ENCODE measurements at places on chromosomes 3 and 15.

DNA sequence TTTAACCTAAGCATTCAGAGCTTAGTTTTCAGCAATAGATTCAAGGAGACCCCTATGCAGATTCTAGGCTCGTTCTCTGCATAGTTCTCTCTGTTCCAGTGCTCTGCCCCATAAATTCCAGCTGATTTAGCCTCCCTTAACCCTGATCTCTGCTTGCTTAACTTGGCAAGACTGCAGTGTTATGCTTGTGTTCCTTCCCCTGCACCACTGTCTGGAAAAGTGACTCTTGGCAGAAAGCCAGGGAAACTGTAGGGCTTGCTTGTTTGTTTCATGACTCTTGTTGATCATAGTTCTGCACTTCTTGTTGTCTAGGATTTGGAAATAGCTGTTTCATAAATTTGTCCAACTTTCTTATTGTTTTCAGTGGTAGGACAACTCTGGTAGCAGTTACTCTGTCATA, 40.1 kb downstream of the ANAPC13 start:
- DNase-seq = no peak

DNA sequence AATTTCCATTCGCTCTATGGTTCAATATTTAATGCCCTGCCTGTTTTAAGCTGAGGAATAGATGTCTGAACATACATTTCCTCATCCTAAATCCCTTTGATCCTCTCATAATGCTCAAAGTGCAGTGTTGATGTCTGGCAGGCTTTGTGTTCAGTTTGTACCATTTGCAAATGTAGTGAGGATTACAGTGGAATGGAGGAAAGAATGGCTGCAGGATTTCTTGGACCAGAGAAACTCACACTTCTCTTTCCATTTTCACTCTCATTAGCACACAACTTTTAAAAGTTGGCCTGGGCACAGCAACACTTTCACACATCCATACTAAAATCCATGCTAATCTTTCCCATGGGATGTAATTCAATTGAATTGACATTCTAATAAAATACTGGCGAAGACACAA, 28.6 kb upstream of the THRB start:
- no peak for DNase-seq

DNA sequence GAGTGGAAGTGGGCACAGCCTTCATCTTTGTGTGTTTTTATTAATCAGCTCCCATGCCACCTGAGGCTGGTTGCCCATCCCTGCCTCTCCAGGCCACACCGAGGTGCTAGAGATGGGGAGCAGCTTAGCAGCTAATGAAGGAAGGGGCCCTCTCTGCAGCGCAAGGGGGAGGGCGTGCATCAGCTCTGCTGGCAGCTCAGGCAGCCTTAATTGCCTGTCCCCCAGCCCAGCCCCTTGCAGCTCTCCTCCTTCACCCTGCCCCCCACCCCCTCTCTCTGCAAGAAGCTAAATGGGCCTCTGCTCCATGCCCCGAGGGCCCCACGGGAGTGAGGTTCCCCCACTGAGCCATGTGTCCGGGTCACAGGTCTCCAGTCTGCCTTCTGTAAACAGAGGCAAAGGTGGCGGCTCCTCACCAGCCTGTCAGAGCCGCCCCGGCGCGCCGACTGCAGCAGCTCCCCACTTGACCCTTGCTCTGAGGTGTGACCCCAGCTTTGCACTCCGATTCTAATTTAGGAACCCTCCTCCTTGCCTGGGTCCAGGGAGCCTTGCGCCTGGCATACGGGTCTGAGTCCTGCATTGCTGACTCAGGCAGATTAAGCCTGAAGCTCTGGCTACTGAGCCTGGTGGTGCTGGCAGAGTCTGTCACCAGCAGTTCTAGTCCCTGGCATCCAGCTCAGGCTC, 27.9 kb upstream of the NTRK3 start:
- DNase-seq = no peak

DNA sequence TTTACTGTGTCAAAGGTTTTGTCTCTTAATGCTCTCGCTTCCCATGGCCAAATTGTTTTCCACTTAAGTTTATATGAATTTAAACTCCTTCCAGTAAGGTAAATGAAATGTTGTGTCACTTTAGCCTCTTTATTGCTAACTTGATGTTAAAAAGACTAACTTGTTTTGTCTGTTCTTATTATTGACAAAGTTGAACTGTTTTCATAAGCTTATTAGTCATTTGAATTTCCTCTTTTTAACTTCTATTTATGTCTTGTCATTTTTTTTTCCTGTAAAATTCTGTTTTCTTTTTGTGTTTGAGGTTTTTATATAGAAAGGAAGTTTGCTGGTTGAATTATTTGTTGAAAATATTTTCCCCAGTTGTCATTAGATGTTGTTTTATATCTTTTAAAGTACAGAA, 25.8 kb downstream of the FAM98B start:
- DNase-seq = no peak

DNA sequence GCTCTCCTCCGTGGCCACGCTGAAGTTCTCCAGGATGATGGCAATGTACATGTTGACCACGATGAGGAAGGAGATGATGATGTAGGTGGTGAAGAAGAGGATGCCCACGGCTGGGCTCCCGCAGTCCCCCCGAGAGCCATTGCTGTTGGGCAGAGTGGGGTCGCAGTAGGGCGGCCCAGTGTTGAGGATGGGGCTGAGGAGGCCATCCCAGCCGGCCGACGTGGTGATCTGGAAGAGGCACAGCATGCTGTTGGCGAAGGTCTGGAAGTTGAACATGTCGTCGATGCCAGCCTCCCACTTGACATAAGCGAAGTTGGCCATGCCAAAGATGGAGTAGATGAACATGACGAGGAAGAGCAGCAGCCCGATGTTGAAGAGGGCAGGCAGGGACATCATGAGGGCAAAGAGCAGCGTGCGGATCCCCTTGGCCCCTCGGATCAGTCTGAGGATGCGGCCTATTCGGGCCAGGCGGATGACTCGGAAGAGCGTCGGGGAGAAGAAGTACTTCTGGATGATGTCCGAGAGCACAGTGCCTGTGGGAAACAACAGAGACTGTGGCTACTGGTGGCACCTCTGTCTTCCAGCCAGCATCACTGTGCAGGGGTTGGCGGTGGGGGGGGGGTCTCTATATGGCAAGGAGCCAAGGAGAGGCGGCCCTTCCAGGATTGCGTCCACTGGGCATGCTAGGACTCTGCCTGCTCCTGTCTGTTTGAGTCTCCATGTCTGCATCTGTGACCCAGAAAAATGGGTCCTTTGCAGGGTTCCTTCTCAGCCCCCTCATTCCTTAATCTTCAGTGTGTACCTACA, 55.1 kb downstream of the EXOG start:
- DNase-seq = no peak

DNA sequence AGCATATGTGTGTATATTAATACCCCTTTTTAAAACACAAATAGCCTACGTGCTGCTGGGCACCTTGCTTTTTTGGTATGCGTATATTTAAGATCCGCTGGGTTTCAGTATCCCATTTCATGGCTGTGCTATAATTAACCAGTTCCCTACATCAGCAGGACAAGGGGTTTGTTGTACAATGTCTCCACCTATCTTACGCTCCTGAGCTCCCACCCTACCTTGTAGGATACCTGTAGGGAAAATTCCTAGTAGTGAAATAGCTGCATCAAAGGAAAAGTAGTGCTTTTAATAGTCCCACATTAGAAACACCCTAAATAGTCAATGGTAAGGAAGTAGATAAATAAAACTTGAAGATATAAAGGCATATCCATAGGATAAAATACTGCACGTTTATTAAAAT, 1.4 kb downstream of the MAP6D1 start:
- DNase-seq = no peak

GRCh38 chr3:46082849-46083248, 55.6 kb upstream of the XCR1 start:
- no peak for DNase-seq

DNA sequence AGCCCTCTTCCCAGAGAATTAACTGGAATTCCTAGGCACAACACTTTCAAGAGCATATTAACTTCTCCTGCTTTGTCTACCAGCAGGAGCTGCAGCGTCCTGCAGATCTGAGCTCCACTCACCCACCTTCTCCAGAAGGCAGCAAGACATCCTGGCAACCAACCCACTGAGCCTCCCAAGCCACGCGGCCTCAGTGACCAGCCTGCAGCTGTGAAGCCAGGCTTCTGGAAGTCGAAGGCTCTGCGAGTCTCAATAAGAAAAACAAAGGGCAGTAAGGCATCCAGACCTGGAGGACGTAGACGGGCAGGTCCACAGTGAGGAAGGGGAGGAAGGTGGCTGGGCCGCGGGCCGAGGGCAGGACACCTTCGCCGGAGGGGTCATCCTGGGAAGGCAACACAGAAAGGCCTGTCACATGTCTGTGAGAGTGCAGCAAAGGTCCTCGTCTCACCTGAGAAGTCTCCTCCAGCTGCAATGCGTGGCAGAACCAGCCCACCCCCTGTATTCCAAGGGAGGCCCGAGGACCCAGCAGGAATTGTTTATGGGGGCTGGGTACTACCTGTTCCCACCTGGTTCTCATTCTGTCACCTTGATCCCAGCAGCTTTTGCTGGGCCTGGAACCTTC, 36.2 kb downstream of the ZXDC start:
- DNase-seq = no peak

- DNase-seq = no peak
These were observed 1.4 kb downstream of the MFGE8 start for GRCh38 chr15:88911766-88912118.

DNA sequence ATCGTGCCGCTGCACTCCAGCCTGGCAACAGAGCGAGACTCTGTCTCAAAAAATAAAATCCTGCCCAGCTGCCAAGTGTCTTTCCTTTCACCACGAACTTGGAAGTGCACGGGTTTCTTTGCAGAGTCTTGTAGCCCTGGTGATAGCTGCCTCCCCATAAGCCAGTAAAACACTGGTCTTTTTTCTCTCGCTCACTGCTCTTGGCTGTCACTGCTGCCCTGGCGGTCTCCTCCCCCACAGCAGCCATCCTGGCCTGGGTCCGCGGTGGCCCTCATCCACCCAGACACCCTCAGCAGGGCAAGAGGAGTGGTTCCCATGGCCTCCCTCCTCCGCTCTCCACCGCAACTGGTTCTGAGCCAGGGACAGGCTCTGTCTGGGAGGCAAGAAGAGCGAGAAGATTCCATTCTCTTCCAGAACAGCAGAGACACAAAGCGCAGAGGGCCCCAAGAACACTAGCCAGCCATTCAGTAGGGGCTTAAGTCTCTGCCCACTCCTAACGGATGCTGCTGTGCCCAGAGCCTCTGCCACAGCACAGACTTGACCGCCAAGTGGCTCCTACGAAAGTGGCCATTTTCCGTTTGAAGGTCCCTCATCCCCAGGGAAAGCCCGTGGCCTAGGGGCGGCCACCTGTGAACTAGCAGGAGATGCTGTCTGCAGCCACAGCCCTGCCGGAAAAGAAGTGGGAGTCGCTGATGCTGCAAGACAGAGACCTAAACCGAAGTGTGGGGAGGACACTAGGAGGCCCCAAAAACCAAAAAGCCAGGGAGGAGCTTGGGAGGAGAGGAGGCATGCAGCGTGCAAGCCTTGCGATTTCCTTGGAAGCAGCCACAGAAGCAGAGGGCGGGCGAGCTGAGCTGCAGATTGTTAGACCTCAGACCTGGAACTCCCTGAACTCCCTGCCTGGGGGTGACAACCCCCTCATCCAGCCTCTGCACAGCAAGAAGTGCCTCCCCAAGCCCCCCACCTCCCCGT, 44.1 kb downstream of the KLHL25 start:
- no peak for DNase-seq

DNA sequence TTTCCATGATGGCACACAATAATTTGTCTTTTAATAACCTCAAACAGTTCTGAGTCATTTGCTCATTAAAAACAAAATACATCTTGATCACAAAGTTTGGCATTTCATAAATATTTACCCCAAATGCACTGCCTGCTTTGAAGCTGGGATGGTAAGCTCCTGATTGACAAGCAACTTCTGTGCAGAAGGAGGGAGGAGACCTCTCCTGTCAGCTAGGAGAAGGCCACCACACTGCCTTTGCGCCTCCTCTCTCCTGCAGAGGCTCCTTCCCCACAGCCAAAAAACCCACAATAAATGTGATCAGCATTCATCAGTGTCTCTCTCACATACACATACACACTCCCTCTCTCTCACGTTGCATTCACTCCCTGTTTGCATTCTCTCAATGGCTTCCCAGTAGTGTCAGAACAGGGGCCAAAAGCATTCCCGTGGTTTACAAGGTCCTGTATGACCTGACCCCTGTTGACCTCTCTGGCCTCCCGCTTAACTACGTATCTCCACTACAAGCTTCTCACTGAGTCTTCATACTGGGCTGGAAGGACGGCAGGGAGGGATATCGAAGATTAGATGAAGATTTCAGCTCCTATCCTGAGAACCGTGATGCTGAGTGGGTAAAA, 216.4 kb downstream of the FOXP1 start:
- no peak for DNase-seq
